Right renal cortex interstitium (tissue), 3 donors: ENCODE measurements at places on chromosomes 1 and 21.

DNA sequence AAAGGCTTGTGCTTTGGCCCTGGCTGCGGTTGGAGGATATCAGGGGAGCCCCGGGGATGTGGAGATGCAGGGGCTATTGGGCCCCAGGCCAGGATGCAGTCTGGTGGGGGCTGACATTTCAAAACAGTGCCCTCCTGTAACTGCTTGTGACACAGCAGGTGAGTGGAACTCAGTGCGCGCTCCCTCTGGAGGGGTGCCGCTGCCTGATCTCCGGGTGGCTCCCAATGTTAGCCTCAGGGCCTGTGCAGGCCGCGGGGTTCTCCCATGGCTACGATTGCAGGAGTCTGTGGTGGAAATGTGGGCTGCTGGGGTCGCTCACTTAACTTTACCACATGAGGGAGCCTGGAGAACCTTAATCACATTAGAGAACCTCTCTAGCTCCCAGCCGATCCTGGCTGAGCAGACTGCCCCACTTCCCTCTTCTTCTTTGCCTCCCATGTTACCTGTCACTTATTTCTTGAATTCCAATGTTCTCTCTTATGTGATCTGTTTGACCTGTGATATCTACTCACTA lies 163.2 kb downstream of the FMN2 start:
- DNase-seq: no peak

GRCh38 chr1:27435566-27436203 lies 43.3 kb downstream of the GPR3 start:
- DNase-seq: no peak

DNA sequence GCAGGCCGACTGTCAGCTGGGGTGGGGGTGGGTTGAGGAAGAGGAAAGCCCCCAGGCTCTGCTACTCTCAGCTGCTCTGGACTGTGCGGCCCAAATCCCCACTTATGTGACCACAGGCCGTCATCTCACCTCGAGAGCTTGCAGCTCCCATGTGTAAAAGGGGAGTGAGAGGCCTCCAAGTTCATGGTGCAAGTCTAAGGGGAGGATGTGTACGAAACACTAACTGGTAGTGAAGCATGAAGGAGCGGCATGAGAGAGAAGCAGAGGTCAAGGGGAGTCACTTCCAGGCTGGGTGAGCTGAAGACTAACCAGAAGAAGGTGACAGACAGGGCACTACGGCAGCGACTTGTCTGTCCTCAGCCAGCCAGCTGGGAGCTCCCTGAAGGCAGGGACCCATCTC lies 43.8 kb downstream of the GLIS1 start:
- DNase-seq: no peak

DNA sequence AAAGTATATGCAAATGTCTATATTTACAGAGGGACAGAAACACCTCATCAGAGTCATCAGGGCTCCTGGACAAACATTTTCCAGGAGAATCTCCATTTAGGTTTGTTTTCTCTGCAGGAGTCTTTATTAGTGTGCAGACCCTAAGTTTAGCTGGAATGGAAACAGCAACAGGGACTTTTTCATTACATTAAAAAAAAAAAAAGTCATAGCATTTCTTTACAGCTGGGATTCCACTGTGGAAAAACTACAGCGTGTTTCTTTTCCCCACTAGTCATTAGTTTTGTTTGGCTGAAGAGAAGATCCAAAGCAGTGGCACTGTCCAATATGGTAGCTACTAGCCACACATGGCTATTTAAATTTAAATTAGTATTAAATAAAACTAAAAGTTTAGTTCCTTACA lies 49.6 kb downstream of the LHX4 start:
- no peak for DNase-seq

DNA sequence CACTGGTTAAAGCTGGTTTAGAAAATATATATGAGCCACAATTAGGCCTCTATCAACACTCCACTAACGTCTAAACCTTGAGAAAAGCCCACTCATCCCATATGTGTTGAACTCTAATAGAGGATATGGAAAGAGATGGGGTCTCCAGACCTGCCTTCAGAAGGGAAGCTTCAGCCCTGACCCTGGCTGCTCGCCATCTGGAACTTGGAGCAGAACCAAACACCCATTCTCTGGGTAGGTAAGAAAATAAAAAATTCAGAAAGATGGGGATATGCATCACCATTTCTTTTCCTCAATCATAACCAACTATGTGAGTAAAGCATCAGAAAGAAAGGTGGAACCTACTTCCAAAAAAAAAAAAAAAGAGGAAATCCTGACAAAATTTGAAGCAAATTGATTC lies 666.2 kb downstream of the PTPRC start:
- no peak for DNase-seq

- no peak for DNase-seq
Observed at GRCh38 chr1:89170170-89171066, 5.4 kb downstream of the GBP7 start.

GRCh38 chr1:32541064-32541566 lies 1.9 kb downstream of the ZBTB8A start:
- no peak for DNase-seq

DNA sequence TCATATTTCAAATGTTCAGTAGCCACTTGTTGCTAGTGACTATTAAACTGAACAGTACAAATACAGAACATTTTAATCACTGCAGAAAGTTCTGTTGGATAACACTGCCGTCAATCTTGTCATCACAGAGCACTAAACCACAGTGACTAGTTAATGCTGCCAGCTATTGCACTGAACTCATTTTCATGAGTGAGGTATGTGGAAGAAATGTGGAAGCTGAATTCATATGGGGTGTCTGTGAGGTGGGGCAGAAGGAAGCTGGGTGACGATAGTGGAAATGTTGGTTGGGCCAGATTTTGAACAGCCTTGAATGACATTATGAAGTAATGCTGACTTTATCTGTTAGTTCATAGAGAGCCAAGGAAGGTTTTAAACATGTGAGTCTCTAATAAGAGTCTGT lies 49.6 kb downstream of the OSBPL9 start:
- no peak for DNase-seq

DNA sequence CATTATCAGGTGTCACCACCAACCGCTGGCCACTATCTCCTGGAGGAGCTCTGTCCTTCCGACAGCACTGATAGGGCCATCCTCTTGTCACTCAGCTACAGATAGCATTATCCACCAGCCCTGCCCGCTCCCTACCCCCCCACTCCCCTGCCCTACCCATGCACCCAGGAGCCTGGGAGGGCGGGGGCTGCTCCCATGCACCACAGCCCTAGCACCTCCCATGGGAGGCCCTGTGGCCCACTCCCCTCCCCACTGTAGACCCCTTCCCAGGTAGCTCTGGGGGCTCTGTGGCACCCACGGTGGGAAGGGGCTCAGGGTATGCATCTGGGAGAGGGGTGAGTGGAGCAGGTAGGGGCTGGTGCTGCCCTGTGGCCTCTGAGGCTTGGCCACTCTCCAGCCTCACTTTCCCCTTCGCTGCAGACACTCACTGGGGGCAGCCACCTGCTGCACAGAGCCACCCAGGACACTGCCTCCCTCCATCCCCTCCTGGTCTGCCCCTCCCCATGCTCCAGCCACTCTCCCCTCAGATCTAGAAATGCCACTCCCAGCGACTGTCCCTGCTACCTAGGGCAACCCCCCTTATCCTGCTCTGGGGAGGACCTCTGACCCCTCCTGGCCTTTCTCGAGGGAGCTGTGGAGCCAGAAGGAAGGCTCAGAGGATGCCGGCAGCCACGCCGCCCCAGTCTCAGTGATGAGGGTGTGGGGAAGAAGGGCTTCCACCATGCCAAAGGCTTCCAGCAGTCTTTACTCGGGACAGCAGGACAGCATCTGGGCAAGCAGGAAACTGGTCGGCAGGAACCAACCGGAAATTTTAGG lies 58.5 kb downstream of the WNT9A start:
- no peak for DNase-seq

DNA sequence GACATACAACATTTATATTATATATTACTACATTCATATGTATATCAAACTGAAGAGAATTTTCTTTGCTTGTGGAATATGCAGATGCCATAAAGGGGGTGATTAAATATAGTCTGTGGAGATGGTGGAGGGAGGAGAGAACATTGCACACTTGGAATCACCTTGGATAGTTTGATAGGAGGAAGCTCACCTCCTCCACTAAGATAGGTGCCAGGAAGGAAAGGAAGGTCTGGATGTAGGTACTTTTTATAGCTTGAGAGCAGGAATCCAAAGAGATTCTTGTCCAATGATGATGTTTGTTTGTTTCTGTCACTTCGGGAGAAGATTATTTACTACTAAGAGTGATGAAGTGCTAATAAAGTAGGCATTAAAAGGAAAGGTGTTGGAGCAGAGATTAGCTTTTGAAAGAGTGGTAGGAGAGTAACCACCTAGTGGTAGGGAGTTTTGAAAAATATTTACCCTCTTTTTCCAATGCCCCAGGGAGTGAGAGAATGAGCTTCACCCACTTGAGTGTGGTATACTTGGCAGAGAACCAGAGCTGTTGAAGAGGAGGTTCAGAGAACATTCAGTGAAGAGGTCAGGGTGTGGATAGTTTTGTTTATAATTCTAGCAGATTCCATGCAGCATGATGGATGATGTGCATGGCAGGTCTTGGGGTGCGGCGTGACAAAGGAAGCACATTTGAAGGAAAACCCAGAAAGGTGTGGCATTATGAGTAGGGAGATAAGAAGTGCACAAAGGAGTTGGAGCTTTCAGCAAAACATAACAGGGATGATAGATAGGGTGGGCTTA lies 145.0 kb downstream of the PATJ start:
- no peak for DNase-seq

- no peak for DNase-seq
Observed at GRCh38 chr1:181222972-181223505, 134.5 kb downstream of the IER5 start.
